Stimulated activated CD4-positive, alpha-beta T cell treated with anti-CD3 and anti-CD28 coated beads, Interleukin-4, amount 100 ng/mL, for 48 hours (primary cell): ENCODE measurements at places on chromosomes 2 and 18.

DNA sequence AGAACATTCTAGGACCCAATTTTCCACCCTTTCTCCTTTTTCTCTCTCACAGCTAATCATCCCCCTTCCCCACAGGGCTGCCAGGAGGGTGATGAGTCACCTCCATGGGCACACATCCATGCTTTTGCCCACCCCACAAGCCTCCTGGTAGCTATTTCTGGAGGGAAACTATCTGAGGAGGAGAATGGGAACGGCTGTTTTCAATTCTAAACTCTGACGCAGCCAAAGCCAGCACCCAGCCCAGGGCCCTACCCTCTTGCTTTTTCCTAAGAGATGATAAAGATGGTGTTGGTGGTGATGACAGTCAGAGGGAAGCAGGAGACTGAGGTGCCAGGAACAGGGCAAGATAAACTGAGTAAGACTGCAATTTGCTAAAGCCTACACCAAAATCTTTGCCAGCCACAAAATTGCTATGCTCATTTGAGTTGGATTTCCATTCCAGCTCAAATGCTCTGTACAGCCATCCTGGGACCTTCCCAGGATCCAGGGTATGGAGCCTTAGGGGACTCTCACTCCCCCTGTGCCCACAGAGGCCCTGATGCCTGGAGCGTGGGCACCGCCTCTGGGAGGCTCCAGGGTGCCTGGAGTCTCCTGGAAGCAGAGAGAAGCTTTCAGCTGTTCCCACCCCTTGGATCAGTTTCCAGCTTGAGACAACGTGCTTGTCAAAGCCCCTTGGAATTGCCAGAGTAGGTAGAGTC is 62.0 kb upstream of the FZD7 start:
- no peak for DNase-seq

DNA sequence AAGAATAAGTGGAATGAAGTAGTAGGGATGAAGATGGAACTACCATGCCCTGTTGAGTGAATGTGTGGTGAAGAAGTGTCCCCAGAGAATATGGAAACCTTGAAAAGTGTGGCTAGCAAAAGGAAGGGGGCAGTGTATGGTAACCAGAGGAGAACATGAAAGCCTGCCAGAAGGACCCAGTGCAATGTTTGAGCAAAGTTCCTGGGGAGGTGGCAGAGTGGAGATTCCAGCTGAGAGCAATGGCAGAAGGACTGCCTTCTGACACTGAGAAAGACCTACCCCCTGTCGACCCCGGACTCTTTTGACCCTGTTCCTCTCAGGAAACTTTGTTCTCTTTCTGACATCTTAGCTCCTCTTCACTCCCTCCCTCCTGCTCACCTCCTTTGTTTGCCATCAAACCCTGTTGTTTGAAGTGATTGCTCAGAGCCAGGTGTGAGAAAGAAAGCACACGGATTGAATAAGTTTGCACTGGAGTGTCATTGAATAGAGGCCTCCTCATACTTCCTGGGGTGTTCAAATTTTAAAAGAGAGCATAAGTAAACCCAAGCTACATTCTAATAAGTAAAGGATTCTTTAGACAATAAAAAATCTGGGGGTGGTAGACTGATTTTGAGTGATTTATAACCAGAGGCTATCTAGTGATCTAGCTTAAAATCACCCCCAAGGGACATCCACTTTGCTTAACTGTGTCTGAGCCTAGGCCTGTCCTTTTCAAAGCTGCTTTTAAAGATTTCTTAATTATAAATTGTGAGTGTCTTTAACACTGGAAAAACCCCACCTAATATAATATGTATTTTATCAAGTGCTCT is 57.1 kb downstream of the TRIB2 start:
- DNase-seq: no peak

- DNase-seq: no peak
Measured at GRCh38 chr2:85148190-85148589, 15.0 kb downstream of the TCF7L1 start.

DNA sequence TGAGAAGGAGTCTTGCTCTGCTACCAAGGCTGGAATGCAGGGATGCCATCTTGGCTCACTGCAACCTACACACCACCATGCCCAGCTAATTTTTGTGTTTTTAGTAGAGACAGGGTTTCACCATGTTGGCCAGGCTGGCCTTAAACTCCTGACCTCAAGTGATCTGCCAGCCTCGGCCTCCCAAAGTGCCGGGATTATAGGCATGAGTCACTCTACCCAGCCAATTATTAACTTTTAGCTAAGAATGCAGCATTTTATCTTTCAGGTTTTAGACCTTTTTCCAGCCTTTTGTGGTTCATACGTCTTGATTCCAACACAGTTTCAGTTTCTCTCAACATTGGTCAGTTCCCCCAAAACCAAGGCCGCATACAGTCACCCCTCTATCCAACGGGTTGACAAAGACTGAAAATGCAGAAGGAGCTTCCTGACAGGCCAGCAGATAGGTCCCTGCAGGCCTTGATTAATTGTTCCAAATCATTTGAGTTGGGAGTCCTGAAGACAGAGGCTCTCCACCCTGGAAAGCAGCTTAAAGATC is 262.2 kb upstream of the KLHL29 start:
- DNase-seq: no peak

GRCh38 chr2:138974651-138975050 is 194.5 kb upstream of the NXPH2 start:
- no peak for DNase-seq

GRCh38 chr18:25815659-25816058 is 274.8 kb downstream of the SS18 start:
- DNase-seq: no peak

- no peak for DNase-seq
Measured at GRCh38 chr2:51812138-51812866, 780.4 kb upstream of the NRXN1 start.

DNA sequence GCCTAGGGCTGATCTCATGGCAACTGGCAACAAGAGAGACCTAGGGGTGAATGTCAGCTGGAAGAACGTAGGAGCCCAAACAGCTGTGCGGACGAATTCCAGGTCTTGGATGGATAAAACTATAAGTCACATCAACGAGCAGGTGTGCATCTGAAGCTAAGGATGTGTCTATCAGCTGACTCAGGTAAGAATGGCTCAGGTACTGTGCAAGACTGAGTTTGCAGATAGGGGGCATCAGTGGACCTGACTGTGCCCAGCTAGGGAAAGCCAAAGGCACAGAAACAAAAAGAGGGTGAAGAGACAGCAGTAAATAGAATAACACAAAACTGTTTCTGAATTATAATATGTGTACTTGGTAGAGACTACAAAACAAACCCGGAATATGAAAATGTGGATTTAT is 357.3 kb downstream of the ZEB2 start:
- peak; percentile 11 for DNase-seq

- DNase-seq: no peak
Measured at GRCh38 chr2:70546885-70547284, 6.7 kb downstream of the TGFA start.

DNA sequence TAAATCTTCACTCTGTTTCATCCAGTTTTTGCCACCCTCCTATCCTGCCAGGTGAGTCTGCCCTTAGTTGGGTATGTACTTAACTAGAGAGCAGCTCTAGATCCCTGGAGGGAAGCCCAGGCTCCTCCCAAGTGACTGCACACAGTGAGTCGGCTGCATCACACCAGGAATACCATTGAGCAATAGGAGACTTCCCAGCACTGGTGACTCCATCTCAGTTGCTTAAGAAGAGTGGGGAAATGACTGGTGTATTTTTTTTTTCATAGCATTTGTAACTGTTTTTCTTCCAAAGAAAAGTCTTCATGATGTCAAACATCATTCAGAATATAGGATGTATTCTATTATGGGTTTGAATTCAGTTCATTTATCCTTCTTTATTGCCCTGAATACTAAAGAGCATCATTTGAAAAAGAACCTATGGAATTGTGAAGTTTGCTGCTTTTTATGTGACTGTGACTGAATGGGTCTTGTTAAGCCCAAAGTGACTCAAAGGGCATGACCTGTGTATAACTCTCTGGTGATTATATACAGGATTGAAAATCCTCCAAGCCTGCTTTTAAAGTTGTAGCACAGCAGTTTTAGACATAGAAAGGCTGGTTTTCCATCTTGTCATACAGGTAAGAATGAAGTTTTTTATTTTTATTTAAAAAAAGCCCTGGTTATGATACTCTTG is 84.3 kb downstream of the MAP3K20 start:
- DNase-seq: no peak
